ENCODE measurements at places on chromosomes 16 and 17.

- no peak for DNase-seq
These were observed 46.6 kb downstream of the STH start for GRCh38 chr17:46045639-46046038.

GRCh38 chr16:89104930-89105571 is 11.4 kb downstream of the ACSF3 start:
- no peak for DNase-seq

DNA sequence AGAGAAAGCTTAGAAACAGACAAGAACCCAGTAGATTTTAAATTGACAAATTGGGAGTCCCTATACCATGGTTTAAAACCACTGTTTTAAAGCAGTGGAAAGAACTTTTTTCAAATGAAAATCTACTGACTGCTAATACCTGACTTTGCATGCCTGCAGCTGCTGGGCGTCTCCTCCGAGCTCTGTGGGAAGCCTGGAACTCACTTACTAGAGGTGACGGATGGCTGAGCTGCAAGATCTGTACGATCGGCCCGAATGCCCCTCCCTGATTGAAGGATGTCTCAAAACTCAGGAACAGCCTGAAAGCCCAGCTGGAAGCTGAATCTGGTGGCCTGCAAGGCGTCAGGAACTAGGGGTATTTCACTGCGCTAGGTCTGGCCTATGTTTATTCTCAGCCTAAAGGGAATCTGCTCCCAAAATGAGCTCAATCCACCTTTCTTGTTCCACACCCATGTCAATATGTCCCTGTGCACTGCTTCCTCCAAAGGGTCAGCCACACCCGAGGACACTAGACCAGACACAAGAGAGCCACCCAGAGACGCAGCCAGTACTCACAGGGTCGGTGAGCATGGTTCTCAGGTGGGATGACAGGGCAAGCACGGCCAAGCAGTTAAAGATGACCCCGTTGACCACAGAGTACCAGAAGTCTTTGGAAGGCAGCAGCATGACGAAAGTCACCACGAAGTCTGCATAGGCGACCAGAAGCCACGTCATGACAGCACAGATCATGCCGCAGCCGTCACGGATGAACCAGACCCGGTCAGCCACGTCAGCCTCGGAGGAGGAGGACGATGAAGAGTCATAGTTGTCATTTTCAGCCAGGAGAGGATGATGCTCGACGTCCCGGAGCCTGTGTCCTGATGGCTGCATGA is 21.4 kb downstream of the ZDHHC7 start:
- no peak for DNase-seq

DNA sequence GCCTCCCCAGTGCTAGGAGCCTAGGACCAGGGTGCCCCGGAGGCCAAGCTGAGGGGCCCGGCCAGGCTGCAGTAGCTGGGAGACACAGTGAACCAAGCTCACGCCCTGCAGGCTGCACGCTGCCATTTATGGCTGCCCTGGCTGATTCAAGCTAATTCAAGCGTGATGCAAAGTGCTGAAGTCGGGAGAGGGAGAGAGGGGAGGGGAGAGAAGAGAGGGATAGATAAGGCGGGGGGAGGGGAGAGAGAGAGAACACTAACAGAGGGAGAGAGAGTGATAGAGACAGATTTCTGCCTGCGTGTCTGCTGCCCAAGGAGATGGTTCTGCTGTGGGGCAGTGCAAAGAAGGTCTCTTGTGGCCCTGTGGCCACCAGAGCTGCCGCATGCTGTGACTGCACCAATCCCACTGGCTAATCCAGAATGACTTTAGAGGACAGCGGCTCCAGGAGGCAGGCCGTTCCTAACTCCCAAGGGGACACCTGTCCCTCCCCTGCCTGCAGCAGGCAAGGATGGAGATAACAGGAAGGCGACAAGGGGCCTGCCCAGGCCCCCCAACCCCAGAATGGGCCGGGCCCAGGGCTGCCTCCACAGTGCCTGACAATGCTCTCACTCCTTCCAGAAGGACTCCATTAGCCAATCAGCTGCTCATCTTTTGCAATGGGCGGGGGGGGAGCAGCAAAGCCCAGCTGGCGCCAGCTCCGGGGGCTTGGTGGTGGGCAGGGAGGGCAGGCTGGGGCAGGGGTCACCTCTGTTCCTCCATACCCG is 12.9 kb downstream of the MXRA7 start:
- DNase-seq, result no peak

GRCh38 chr16:82888591-82889001 is 261.8 kb downstream of the CDH13 start:
- DNase-seq, result no peak

Measured in naive thymus-derived CD8-positive, alpha-beta T cell (primary cell).